ENCODE measurements at places on chromosomes 2 and 18.

GRCh38 chr2:131067465-131068125, 25.7 kb downstream of the FAM168B start:
- no peak for DNase-seq

DNA sequence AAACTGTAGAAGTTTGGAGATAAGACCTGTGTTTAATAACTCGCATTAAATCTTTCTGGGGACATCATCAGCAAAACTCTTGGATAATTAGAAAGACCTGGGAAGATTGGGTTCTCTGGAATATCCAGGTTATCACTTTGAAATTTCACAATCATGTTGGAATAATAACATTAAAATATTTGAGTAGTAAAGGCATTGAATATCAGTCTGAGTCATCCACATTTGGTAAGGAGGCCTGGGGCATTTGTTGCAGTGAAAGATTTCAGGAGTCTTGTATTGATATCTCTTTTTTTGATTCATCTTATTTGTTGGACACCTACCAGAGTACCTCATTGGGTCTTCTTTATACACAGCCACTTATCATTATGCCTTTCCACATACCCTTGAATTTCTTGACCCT, 95.9 kb downstream of the EPB41L5 start:
- DNase-seq, result no peak

DNA sequence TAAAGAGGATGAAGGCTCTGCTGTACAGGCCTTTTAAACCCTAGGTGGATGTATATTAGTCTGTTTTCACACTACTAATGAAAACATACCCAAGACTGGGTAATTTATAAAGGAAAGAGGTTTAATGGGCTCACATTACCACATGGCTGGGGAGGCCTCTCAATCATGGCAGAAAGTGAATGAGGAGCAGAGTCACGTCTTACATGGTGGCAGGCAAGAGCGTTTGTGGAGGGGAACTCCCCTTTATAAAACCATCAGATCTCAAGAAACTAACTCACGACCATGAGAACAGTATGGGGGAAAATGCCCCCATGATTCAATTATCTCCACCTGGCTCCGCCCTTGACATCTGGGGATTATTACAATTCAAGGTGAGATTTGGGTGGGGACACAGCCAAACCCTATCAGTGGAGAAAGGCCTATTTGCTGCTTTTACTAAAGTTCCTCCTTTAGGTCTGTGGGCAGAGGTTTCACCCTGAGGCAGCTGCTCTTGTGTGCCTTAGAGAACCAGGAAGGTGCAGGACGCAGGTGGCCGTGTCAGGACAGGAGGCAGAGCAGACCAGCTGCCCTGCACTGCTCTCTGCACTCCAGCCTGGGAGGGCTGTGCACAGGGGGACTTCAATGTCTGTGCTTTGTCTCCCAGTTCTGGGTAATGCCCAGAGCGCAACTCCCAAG, 178.8 kb upstream of the HDAC4 start:
- no peak for DNase-seq

- DNase-seq, result no peak
Observed at GRCh38 chr18:59994357-59994756, 94.6 kb downstream of the PMAIP1 start.

GRCh38 chr2:29561181-29561580, 360.2 kb downstream of the ALK start:
- DNase-seq, result no peak

DNA sequence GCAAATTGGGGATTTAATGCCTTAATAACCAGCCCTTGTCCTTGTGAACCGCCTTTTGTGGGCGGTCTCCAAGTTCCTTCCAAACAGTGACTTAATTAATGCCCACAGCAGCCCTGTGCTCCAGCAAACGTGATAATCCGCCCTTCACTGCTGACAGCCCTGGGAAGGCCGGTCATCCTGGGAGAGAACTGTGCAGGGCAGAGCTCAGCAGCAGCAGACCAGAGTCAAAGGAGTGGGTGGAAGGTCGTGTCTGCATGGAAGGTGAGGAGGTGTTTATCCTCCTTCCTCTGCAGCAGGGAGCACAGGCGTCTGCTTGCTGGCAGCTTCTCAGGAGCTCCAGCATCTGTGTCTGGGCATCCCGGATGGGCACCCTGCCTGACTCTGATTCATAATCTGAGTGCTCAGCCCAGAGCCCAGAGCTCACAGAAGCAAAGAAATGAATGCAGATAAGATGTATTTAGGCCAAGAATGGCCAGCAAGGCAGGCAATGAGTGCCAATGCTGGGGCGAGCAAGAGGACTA, 270.0 kb upstream of the PXDN start:
- DNase-seq, result no peak

- no peak for DNase-seq
Observed at GRCh38 chr18:28062443-28062842, 114.5 kb downstream of the CDH2 start.

- DNase-seq, result no peak
Observed at GRCh38 chr2:98781822-98782221, 50.9 kb upstream of the MGAT4A start.

- no peak for DNase-seq
Observed at GRCh38 chr18:56305583-56305982, 332.8 kb downstream of the TXNL1 start.

- DNase-seq, result no peak
Observed at GRCh38 chr2:159616286-159616701, at the start of gene BAZ2B. Gene BAZ2B, minus strand, starts transcription at chr2:159616548. Its CDS starts 137,829 bp downstream, at chr2:159478719.

- DNase-seq, result no peak
Observed at GRCh38 chr2:32758232-32758631, 130.4 kb downstream of the TTC27 start.

DNA sequence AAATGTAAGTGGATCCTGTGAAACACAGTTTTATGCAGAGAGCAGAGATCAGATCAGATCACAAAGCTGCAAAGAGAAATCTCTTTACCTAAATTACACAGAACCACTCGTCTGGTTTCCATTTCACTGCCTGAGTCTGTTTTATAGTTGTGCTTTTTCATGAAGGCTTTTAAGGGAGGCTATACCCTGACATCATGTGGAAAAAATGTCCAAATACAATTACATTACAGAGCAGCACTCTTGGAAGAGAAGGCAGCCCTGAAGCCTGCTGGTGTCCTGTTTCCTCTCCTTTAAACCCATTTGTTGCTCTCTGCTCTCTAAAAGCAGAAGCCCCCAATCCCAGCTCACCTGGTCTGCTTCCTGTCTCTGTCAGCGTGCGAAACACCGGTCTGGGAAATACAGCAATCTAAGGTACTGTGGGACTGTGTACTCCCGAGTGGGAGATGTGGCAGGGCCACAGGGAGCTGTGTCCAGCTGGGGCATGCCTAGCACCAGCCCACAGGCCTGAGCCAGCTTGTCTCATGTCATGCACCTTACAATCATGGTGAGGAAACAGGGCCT, 24.8 kb upstream of the ZFP36L2 start:
- DNase-seq, result no peak

- no peak for DNase-seq
Observed at GRCh38 chr18:3706279-3707097, 256.5 kb downstream of the TGIF1 start.

DNA sequence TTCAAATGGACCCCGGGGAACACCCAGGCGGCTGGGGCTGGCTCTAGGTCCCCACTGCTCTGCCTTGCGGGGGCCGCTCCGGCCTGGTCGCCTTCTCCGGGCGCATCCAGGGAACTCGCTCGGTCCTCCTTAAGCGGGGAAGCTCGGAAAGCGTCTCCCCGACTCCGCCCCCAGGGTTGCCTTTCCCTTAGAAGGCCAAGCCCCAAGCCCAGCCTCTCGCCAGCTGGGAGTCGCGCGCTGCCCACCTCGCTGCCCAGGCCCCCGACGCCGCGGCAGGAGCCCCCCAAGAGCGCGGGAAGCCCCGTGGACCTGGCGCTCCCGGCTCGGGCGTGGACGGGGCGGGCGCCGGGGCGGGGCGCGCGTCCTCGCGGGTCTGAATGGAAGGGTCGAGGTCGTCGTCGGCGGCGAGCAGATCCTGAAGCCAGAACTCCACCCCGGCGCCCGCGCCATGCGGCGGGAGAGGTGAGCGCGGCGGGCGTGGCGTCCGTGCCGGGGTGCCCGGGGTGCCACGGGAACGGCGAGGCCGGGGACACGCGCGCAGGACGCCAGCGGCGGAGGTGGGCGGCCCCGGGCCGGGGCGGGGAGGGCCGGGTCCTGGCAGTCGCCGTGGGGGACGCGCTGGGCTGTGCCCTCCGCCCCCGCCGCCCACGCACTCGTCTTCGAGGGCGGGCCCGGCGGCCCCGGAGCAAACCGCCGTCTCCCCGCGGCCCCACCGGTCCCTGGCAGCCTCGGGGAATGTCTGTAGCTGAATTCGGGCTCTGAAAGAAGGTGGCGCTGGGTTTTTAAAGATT, at the start of gene BOK:
BOK (plus strand) TSS at position 214 of the 791 bp plus-strand sequence. CDS start 739 bp downstream, outside the sequence.
- no peak for DNase-seq

All from activated T-helper 1 cell treated with anti-CD3 and anti-CD28 coated beads, Interleukin-2, amount 50 U/mL, for 16 hours (primary cell).